ENCODE measurements at places on chromosomes 12 and 14. TPM values are rescaled to one million over a fixed set of nuclear protein-coding genes. Genes with fewer than 3 reads are reported as not detected.

The AQP2 gene
- total RNA-seq: 0.10 TPM

The CLEC4C gene
- not detected for total RNA-seq

GRCh38 chr14:84446250-84446649, 1083.7 kb upstream of the FLRT2 start:
- no peak for DNase-seq

DNA sequence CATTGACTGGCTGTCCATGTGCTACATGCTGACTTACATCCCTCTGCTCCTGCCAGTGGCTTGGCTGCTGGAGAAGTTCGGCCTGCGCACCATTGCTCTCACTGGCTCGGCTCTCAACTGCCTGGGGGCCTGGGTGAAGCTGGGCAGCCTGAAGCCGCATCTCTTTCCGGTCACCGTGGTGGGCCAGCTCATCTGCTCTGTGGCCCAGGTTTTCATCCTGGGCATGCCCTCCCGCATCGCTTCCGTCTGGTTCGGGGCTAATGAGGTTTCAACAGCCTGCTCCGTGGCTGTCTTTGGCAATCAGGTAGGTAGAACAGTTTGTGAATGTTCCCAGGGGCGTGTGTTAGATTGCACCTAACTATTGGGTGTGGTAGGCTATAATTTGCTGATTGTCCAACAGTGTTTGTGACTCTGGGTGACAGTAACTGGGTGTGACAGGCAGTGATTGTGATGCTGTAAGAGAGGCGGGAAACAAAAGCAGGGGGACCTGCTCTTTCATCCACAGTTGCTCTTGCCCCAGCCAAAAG, 981 bp downstream of the FLVCR2 start:
- no peak for DNase-seq

DNA sequence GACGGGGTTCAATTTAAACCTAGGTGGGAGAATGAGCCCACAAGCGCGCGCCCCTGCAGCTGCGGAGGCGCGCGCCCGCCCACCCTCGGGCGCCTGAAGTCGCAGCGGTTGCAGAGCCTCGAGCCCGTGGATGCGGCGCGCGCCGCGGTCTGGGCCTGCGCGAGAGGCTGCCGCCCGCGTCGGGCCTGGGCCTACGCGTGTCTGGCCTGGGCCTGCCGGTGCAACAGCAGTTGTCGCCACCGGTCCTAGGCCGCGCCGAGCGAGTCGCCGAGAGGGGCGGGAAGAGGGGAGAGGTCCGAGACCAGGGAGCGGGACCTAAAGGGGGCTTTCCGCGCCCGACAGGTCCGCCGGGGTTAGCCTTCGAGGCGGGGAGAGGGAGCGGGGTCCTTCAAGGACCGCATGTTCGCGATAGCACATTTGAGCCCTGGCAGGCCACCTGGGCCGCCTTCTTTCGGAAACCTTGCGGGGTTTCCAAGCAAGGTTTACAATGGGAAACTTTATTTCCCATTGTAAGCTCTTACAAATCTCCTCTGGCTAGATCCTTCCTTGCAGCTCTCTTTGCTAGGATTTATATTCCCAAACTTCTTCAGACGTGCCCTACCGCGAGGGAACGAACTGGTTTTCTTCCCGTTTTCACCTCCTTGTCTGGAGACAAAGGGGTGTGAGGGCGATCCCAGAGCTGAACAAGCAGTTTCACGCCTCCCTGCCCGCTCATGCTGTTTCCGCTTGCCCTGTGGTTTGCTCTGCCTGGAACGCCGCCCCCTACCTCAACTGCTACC, 6.8 kb downstream of the SIX6 start:
- DNase-seq: no peak

The RGS6 gene
- not detected for total RNA-seq

DNA sequence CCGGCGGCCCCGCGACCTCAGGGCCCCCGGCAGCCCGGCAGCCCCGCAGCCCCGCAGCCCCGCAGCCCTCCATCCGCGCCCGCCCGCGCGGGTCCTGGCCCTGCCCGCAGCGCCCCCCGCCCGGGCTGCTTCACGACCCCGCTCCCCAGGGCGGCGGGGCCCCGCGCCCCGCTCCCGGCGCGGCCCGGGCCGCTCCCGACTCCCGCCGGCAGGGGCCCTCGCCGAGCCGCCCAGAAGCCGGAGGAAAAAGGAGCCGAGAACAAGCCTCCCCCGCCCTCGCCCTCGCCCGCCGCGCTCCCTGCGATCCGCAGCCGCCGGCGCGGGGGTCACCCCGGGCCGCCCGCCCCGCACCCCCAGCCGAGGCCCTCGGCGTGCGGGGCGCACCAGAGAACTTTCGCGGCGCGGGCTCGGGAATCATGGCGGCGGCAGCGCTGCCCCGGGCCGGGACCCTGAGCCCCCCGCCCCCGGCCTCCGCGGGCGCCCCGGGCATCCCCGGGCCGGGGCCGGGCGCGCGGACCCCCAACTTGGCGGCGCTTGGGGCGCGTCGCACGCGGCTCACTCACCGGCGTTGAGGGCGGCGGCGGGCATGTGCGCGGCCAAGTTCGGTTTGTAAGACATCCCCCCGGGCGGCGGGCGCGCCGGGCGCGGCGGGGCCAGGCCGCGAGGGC, 521 bp downstream of the CDK2AP1 start:
- peak; percentile 56 for DNase-seq

The OVCH1 gene
- total RNA-seq: not detected

The NTS gene
- total RNA-seq: 0.44 TPM
